ENCODE measurements at places on chromosomes 2 and 18.

DNA sequence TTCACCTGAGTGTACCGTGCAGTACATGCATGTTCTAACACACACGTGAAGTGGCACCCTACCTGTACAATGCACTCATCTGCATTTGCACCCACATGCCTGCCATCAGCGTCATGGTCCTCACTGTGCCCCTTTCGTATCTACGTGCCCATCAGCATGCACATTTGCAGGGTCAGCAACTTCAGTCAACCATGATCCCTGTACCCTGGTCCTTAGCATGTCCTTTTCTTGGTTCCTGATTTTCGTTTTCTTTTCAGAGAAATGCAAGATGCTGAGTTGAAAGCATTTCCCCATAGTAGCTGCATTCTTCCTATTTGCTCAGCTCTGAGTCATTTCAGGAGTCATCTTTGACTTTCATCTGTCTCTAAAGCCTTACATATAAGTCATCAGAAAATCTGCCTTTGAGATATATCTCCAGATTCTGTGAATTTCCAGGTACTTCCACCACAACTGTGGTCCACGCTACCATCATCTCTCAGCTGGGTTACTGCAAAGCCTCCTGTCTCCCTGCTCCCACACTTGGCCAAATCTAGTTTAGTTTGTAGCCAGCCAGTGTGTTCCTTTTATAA lies 14.7 kb upstream of the PUM2 start:
- DNase-seq, result no peak

DNA sequence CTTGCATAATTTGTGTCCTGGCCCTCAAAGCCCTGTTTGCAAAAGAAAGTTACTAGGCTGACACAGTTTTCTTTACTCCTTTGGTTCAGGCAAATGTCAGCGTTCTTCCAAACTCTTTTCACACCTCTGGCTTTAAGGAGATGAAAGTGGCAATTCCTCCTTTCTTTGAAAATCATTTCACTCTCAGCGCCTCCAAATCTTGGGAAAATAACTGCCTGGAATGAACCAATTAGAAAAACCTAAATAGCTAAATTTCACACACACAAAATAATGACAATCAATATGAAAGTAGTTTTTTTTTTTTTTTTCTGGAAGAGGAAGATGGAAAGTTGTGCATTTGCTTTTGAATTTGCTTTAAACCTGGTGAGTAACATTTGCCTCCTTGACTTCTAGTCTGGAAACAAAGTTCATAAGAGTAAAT lies 1.7 kb downstream of the MEIS1 start:
- DNase-seq, result no peak

GRCh38 chr2:65153515-65153914 lies 23.6 kb upstream of the RAB1A start:
- no peak for DNase-seq

GRCh38 chr18:41113885-41114482 lies 841.0 kb upstream of the PIK3C3 start:
- no peak for DNase-seq

DNA sequence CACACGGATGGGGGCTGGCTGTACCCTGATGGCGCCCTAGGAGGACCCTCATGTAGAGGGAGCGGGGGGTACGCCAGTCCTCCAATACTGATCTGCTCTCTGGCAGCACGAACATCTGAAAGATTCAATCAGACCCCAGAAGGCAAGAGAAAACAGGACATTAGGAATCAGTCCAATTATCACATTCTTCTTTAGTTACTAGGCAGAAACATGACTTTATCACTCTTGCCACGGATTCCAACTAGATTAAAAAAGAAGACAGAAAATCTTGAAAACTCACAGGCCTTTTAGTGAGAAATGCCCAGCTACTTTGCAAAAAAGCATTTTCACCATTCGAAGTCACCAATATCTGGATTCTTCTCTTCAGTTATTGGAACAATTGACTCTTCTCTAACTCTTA lies 68.4 kb downstream of the ID2 start:
- DNase-seq, result no peak

DNA sequence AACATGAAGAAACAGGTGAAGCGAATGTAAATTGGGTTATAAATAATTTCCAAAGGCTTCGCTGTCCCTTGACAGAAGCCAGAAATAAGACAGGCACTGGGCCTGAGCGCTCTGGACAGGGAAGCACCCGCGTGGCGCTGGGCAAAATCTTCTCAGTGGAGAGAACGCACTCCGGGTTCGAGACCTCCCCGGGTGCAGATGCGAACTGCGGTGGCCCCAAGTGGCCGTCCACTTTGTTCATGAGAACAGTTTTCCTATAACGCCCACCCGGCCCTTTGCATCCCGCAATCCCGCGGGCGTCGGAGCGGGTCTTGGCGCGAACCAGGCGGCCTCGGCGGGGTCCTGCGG lies 651 bp upstream of the DPYSL5 start:
- no peak for DNase-seq

DNA sequence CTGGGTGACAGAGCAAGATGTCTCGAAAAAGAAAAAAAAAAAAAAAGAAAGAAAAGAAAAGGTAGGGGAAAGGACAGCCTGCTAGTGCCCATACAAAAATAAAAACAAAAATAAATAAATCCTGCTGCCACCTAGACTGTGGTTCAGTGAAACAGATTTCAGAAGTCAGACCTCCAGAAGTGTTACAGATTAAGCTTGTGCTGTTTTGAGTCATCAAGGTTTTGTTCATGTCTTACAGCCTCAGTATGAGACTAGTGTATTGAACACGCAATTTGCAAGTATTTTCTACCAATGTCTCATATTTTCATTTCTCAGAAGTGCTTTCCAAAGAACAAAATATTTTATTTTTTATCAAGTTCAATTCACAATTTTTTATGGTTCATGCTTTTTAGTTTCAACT lies 720.4 kb upstream of the GYPC start:
- DNase-seq, result no peak

DNA sequence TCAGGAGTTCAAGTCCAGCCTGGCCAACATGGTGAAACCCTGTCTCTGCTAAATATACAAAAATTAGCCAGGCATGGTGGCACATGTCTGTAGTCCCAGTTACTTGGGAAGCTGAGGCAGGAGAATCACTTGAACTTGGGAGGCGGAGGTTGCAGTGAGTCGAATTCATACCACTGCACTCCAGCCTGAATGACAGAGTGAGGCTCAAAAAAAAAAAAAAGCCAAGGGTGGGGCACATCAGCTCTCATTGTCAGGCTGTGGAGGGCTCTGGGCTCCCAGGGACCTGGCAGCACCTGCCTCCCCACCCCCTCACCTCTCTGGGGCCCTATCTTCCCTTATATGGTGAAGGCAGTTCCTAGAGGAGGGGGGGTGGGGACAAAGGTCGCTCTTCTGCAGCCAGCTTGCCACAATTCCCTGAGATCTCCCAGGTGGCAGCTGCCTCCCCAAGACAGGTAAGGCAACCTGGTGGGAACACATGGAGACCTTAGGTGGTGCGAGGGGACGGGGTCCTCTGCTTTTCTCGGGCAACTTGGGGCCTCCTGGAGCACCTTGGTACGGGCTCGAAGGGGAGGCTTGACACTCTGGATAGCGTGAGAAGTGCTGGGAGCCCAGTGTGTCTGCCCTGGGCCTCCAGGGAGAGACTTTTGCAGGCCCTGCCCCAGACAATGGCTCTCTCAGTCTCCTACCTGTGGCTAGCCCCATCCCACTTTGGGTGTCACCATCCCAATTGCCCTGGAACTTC lies at the start of gene VIL1:
VIL1 (plus strand) TSS at position 407 of the 742 bp plus-strand sequence. CDS start 4,656 bp downstream, outside the sequence.
- DNase-seq, result no peak

DNA sequence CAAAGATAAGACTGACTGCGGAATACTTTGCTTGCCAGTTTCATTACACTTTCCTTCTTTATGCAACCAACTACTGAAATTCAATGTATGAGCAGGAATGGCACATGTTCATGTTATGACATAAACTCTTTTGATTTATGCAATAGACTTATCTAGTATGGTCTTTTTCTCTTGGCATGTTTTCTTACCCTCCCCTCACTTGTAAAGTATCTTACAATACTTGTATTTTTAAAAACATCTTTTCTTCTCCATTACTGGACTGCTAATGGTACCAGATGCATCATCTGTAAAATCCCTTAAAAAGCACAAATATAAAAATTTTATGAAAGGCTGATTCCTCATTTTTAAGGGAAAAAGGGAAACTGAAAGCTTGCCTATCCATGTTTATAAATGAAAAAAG lies 373.8 kb downstream of the ZEB2 start:
- DNase-seq, result no peak

DNA sequence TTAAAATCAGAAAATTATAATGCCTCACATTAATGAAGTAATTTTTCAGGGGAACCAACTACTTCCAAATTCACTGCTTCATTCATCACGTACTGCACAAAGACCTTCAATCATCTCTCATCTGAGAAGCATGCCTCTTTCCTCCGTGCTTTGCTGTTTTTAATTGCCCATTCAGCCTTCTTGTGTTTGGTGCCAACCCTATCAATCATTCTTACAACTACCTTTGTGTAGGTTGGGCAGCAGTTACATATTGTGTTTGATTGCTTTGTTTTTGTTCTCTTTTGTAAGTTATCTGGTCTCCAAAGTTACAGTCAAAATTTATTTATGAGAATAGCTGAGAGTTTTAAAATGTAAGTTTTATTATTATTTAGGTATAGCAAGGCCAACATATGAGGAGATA lies 549.0 kb upstream of the SLC8A1 start:
- no peak for DNase-seq

DNA sequence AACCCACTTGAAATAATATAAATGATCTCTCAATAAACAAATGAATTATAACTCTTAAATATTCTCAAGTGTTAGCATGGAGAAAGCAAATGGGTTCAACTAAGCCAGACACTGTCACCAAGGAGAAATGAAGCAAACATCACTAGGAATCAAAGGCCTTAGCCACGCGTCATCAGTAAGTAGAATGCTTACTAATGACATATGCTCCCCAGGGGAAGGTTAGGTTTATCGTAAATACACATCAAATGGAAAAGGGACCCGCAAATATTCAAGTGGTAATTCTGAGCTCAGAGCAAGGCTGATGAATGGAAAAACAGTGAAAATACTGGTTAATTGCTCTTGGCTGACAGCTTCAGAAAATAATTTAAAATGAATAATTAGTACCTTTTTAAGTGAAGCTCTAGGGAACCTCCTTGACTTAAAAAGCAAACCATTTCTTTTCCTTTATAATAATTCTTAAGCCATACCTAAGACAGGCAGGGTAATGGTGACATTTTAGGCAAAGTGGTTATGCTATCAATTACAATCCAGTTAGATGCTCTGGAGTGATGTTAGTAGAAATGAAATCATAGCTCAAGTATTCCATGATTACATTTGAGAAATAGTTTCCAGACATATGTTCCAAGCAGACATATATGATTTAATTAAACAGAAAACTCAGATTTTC lies 101.5 kb downstream of the ALPK2 start:
- DNase-seq, result no peak

All from activated CD4-positive, alpha-beta T cell treated with anti-CD3 and anti-CD28 coated beads for 24 hours (primary cell).